ENCODE measurements at places on chromosomes 3 and 15.

- DNase-seq = no peak
These were observed 118.3 kb upstream of the NEO1 start for GRCh38 chr15:72933976-72934375.

GRCh38 chr3:11159421-11159904, 5.2 kb downstream of the HRH1 start:
- no peak for DNase-seq

DNA sequence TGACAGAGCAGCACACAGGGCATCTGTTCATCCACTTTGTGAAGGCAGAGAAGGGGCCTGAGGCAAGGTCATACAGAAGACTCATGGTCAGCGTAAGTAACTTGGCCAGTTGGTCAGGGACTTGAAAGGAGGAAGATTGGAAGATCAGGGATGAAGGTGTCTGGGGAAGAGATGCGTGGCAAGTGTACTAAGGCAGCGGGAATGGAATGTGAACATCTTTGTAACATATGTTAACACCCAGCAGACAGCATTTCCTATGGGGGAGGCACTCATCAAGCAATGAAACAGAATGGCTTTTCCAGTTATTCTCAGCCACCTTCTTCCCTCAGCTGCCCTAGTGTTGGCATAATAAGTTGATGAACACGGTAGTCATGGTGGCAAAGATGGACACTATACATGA, 7.8 kb upstream of the RFC4 start:
- no peak for DNase-seq

- no peak for DNase-seq
These were observed 91.3 kb downstream of the LARS2 start for GRCh38 chr3:45479621-45480035.

DNA sequence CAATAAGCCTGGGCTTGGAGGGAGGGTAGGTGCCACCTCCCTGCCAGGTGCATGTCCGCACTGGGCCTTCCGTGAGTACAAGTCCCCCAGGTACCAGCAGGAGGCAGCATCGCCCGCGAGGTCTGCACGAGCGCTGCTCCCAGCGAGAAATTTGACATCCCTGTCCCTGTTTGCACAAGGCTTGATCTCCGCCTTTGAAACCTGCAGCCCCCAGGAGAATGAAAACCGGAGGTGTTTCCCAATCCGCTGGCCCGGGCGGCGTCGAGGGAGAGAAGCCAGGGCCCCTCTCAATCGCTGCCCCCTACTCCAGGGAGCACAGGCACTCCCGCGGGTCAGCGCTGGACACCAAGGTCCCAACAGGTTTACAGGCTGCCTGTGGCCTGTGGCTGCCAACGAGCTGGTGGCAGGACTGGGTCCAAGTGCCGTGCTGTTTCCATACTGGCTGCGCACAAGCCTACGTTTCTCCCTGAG, 961 bp downstream of the HAPLN3 start:
- DNase-seq = peak; percentile 29

- DNase-seq = no peak
These were observed 61.4 kb upstream of the TRPM1 start for GRCh38 chr15:31162721-31163510.
